ENCODE measurements at places on chromosomes 2 and 18.

- DNase-seq, result peak; percentile 63
Measured at GRCh38 chr2:29011418-29012060, 30.4 kb downstream of the TOGARAM2 start.

DNA sequence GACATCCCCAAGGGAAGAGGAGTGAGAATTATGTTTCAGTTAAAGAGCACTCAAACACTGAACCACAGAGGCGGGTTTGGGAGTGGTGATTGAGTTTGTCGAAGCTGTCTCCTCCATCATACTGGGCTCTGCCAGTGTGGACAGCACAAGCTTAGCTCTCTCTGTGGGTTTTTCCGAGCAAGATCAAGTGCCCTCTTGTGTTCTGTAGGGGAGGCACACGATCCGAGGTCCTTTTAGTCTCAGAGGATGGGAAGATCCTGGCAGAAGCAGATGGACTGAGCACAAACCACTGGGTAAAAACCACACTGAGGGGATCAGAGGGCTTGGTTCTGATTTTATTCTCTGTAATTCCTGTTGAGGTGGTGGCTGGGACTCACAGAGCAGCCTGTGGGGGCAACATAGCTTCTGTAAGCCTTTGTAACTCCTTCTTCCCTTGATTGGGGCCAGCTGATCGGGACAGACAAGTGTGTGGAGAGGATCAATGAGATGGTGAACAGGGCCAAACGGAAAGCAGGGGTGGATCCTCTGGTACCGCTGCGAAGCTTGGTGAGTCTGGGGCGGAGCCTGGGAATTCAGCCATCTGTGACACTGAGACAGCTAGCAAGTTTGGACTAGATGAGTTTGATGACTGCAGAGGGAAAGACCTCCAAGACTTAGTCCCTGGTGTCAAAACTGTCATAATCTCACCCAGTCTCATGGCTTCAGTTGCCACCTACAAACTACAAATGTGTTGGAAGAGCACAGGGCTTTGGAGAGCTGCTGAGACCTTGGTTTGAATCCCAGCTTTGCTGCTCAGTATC, 2.0 kb downstream of the NAGK start:
- DNase-seq, result no peak

GRCh38 chr18:61853855-61854254, 39.0 kb downstream of the RNF152 start:
- DNase-seq, result no peak

- DNase-seq, result no peak
Measured at GRCh38 chr2:142940606-142941223, 63.3 kb downstream of the KYNU start.
